ENCODE measurements at places on chromosomes 4 and X.

DNA sequence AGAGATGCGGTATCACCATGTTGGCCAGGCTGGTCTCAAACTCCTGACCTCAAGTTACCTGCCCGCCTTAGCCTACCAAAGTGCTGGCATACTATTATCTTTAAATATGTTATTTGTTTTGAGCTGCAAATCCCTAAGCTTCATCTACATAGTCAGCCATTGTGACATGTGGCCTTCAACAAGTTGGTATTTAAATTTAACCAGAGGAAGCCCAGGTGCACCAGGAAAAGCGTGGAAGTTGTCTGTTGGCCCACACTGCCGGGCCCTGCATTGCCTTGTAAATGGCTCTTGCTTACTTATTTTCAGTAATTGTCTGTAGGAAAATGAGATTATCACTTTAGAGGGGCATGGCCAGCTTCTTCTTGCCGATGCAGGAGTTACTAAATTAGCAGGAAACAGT is 6.0 kb downstream of the WWC2 start:
- no peak for DNase-seq

- DNase-seq = no peak
These were observed 127.4 kb downstream of the GRIA3 start for GRCh38 chrX:123311486-123311885.

DNA sequence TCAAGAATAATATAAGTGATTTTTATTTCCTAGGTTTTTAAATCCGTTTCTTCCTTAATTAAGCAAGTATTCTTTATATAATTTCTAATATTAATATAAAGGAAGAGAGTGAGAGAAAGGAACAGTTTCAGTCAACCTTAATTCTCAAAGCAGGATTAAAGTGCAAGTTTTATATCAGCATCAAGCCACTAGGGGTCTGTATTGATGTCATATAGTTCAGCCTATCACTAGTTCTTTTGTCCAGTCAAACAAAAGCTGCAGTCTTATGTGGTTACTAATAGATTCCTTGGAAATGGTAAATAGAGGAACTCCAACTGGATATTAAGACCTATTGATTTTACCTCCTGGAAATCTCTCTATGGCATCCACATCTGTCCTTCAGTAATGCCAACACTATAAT is 82.0 kb downstream of the NAP1L3 start:
- no peak for DNase-seq

DNA sequence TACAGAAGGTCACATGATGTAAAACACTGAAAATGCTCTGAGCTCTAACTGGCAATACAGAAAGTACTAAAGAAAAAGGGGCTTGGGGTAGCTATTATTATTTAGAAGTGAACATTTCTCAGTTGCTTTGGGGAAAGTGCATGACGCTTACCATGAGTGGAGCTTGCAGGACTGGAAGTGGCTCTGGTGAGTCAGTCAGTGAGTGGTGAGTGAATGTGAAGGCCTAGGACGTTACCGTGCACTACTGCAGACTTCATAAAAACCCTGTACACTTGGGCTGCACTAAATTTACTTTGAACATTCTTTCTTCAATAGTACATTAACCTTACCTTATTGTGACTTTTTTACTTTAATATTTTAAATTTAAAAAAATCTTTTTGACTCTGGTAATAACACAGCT is 89.3 kb upstream of the ENPP6 start:
- DNase-seq = no peak

DNA sequence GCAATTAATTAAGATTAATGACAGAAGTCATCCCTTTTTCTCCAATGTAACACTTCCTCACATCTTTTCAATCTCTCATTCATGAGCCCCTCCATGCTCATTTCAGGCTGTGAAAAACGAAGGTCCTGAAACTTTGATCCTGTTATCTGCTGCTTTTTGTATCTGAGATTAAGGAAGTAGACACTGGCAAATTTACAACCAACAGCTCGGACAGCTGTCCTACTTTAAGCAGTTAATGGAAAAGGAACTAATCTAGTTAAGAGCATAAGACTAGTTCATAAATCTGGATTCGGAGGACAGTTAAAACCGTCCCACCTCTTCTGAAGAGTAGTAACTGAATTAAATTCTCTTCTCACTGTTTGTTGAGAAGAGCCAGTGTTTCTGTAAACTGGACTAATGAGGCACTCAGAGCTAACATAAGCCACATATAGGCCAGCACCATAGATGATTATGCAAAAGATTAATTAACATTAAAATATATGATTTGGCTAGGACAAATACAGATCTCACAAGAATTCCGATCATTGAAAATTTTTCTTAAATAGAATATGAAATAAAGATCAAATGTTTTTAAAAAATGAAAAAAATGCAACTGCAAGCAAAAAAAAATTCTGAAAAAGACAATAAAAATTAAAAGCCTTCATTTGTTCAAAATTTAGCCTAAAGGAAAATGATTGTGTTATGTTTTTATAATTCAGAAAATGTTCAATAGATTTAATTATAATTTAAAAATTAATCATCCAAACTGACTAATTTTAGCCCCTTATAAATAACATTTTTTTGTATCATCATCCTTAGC is 114.4 kb downstream of the ANTXR2 start:
- DNase-seq = no peak

All from LNCaP clone FGC (cell line).